Activated CD4-positive, alpha-beta T cell treated with anti-CD3 and anti-CD28 coated beads, Interleukin-10, Interleukin-2, amounts not matched to agents 100 ng/mL and 50 ng/mL, durations not matched to agents 16 hours and 8 hours (primary cell): ENCODE measurements at places on chromosomes 5 and 9.

DNA sequence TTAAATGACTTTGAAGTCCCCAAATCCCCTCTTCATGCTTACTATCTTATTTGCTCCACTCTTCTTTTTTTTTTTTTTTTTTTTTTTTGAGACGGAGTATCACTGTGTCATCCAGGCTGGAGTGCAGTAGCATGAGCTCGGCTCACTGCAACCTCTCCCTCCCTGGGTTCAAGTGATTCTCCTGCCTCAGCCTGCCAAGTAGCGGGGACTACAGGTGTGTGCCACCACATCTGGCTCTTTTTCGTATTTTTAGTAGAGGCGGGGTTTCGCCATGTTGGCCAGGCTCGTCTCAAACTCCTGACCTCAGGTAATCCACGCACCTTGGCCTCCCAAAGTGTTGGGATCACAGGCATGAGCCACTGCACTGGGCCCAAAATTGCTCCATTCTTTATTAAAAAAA lies 51.0 kb downstream of the ST8SIA4 start:
- no peak for DNase-seq

DNA sequence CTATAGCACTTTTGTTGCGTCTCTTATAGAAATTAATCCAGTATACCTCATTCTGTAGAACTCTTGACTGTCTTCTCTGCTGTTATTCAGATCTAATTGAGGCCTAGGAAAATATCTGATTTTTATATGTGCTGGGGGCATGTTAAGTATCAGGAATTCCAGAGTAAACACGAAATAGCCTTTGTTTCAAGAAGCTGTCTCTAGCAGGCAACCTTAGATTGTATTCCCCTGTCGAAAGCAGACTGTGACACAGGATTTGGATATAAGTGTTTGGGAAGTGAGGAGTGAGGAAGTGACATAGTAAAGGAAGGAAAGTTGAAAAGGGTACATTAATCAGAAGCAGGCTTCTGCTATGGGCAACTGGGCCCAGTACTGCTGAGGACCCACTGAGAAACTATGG lies 72.1 kb upstream of the RASA1 start:
- DNase-seq: no peak

DNA sequence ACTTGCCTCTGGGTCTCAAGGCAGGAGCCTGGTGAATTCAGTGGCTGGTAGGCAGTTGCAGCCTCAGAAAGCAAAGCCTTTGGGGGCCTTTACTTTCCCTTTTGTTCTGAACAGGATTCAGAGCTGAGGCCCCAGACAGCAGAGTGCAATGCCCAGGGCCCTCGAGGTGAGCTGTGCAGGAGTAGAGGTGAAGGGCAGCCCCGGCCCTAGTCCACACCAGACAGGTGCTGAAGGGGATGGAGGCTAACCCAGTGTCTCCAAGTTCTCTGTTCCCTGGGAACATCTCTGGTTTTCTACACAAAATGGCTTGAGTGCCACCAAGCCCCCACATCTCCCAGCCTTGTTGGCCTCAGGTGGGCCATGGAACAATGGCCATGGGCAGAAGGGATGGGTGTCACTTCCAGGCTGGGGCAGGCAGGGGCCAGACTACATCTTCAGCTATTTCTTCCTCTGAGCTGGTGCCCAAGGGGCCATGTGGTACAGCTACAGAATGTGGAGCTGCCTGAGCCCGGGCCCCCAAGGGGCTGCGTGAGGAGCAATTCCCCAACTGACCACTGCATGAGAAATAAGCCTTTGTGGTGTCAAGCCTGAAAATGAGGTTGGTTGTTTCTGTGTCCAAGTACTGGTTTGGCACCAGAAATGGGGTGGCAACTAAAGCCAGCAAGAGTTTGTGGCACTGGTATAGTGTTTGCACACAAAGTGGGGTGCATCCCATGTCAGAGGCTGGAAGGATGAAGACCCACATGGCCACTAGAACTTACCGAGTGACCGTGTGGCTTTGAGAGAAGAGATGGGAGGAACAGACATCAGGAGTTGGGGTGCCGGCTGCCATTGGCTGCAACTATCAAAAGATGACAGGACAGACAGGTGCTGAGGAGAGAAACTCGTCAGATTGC lies 57.8 kb downstream of the BARX1 start:
- DNase-seq: no peak

GRCh38 chr9:22693156-22693555 lies 246.5 kb downstream of the DMRTA1 start:
- DNase-seq: no peak
